ENCODE measurements at places on chromosomes 3 and 15. TPM values are rescaled to one million over a fixed set of nuclear protein-coding genes. Genes with fewer than 3 reads are reported as not detected.

Gene KIF9
- total RNA-seq, result 6.9 TPM

Gene MCF2L2
- 1.1 TPM for total RNA-seq

Gene GOLGA8M
- total RNA-seq, result 2.7 TPM

Gene DNAH12
- 0.35 TPM for total RNA-seq

Gene TPRG1
- 5.6 TPM for total RNA-seq

Gene KLHL40
- not detected for total RNA-seq

Gene ZNF385D
- 1.3 TPM for total RNA-seq

Gene ERICH6
- not detected for total RNA-seq

GRCh38 chr15:95259513-95259912 is 1028.2 kb downstream of the MCTP2 start:
- H3K4me3 ChIP-seq, result no peak overlapping the region
- H3K36me3 ChIP-seq, result no peaks in the 10 kb centered on the region
- peaks cover 7% of the 10 kb centered on the region for H3K4me1 ChIP-seq
- no peaks in the 10 kb centered on the region for H3K27me3 ChIP-seq
- DNase-seq, result no peak
- no peak overlapping the region for H3K27ac ChIP-seq

DNA sequence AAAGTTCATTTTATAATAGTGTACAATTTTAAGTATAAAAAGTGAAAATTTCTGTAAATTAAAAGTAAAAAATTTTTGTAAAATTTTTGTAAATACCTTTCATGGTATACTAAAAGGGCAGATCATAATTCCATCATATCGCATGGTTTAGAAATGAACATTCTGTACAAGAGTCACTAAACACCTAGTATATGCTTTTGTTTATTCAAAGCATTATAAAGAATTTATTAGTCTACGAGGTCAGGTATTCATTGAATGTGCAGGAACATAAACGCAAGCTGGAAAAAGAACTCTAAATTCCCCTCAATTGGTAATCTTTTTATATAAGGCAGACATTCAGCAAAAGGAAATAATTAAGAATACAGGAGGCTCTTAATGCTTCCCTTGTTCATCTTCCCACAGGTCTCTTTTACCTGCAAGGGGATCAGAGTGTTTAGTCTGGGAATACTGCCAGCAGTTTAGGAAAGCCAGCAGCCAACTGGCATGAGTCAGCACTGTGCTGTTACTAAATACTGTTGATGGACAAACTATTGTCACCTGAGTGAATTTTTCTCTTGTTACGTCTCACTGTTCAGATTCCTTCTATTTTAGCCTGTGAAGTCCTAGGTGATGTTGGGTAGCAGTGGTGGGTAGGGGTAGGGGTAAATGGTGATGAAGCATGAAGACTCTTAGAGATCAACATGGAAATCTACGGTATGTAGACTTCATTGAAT is 70.1 kb downstream of the UQCC5 start:
- no peak overlapping the region for H3K27ac ChIP-seq
- no peaks in the 10 kb centered on the region for H3K4me1 ChIP-seq
- DNase-seq, result no peak
- no peak overlapping the region for H3K4me3 ChIP-seq
- no peaks in the 10 kb centered on the region for H3K27me3 ChIP-seq
- H3K36me3 ChIP-seq, result peaks cover 67% of the 10 kb centered on the region

DNA sequence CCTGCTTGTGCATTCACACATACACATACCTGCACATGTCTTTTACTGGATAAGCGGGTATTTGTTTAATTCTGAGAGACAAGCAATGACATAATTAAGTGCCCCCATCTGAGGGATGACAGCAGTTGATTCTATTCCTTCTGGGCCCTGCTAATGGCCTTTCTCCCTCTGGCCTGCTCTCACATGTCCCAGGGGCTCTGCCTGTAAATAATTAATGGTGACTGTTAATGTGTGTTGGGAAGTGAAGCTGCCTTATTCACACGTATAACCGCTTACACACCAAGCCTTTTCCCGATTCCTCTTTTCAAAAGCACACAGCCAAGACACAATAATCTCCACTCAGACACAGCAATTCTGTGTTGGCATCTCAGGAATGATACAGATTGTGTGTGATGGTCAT is 47.8 kb downstream of the LRRK1 start:
- no peak for DNase-seq
- no peak overlapping the region for H3K4me3 ChIP-seq
- H3K27me3 ChIP-seq, result no peaks in the 10 kb centered on the region
- H3K4me1 ChIP-seq, result no peaks in the 10 kb centered on the region

DNA sequence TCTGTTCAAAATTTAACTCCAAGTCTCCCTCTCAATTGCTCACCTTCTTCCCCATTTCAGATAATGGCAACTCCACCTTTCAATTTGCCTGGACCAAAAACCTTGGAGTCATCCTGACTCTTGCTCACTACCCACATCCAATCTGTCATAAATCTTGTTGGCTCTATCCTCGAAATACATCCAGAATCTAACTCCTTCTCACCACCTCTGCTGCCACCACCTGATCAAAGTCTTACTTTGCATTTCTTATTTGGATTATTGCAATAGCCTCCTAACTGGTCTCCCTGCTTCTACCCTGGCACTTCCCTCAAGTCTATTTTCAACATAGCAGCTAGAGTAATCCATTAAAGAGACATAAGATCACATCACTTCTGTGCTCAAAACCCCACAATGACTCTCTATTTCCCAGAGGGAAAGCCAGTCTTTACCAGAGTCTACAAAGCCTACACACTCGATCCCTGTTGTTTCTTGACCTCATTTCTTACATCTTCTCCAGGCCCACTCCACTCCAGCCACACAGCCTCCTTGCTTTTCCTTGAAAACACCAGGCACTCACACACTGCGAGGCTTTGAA is 86.6 kb downstream of the GPR156 start:
- H3K36me3 ChIP-seq, result no peaks in the 10 kb centered on the region
- no peak overlapping the region for H3K27ac ChIP-seq
- DNase-seq, result no peak
- H3K4me3 ChIP-seq, result no peak overlapping the region
- no peaks in the 10 kb centered on the region for H3K4me1 ChIP-seq

DNA sequence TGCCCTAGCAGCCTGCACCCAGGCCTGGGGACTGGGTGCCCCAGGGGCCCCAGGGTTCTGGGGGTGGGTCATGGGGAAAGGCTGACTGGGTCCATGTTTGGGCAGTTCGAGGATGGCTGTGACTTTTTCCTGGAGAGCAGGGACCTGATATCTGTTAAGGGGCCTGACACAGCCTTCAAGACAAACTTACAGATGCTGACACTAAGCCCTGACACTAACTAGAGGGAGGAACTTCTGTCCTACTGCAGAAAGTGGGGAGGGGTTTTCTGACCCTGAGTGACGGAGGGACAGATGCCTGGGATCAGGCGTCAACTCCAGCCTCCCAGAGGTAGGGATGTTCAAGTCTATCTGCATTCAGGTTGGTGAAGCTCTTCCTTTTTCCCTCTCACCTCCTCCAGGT is 45.0 kb upstream of the SLC6A11 start:
- H3K27ac ChIP-seq, result no peak overlapping the region
- no peaks in the 10 kb centered on the region for H3K36me3 ChIP-seq
- no peak overlapping the region for H3K4me3 ChIP-seq
- H3K27me3 ChIP-seq, result no peaks in the 10 kb centered on the region
- no peak for DNase-seq

- DNase-seq, result no peak
- H3K4me1 ChIP-seq, result peaks cover 20% of the 10 kb centered on the region
- no peak overlapping the region for H3K27ac ChIP-seq
- no peaks in the 10 kb centered on the region for H3K36me3 ChIP-seq
Measured at GRCh38 chr15:76903251-76903681, 1.9 kb downstream of the SCAPER start.

DNA sequence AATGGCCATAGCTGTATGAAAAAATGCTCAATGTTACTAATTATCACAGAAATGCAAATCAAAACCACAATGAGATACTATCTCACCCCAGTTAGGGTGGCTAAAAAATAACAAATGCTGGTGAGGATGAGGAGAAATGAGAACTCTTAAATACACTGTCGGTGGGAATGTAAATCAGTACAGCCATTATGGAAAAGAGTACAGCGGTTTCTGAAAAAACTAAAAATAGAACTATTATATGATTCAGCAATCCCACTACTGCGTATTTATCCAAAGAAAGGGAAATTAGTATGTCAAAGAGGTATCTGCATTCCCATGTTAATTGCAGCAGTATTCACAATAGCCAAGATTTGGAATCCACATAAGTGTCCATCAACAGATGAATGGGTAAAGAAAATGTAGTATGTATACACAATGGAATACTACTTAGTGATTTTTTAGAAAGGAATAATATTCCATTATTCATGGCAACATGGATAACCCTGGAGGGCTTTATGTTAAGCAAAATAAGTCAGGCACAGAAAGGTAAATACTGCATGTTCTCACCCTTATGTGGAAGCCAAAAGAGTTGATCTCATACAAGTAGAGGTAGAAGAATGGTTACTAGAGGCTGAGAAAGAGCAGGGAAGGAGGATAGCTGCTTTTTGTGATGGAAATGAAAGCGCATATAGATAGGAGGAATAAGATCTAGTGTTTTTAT is 35.0 kb downstream of the SERP1 start:
- no peaks in the 10 kb centered on the region for H3K27me3 ChIP-seq

DNA sequence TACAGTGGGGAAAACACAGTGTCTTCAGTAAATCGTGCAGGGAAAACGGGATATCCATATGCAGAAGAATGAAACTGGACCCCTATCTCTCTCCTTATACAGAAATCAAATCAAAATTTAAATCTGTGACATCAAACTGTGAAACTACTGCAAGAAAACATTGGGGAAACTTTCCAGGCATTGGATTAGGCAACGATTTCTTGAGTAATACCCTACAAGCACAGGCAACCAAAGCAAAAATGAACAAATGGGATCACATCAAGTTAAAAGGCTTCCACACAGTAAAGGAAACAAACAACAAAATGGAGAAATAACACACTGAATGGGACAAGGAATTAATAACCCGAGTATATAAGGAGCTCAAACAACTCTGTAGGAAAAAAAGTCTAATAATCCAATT is 165.3 kb downstream of the PLCL2 start:
- DNase-seq, result no peak
- H3K4me1 ChIP-seq, result no peaks in the 10 kb centered on the region
- H3K27me3 ChIP-seq, result no peaks in the 10 kb centered on the region
- H3K36me3 ChIP-seq, result no peaks in the 10 kb centered on the region

DNA sequence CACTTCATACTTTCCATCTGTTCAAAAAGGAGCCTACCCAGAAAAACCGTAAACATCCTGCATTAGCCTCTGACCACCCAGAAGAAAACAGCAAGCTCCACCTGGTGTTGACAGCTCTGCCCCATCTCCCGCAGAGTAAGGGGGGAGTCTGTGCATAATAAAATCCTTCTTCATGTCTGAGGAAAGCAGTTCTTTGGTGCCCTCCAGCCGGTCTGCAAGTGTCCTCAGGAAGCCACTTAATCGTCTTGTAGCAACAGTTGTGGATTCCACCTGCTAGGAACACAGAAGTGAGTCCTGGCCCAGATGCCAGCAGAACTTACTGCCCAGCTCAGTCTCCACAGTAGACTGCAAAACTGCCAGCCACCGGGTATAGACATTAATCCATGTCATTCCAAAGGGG is 22.5 kb downstream of the RIOX2 start:
- no peaks in the 10 kb centered on the region for H3K4me1 ChIP-seq
- no peaks in the 10 kb centered on the region for H3K36me3 ChIP-seq
- no peak for DNase-seq
- no peak overlapping the region for H3K4me3 ChIP-seq
- H3K27me3 ChIP-seq, result no peaks in the 10 kb centered on the region

DNA sequence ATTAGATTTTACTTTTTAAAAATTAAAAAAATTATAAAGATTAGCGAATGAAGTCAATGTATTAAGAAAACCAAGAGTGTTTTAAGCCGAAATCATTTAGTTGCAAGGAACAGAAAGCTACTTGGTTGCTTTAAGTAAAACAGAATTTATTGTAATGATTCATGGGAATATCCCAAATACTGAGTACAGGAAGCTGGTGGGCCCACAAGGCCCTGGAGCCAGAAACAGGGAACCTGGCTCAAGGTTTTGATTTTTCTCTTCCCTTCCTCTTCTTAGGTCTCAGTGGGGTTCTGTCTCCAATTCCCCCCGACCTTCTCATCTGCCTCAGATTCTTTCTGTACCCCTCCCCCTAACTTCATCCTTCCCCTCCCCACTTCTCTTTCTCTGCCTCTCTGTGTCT is 229.0 kb downstream of the TLE3 start:
- H3K4me3 ChIP-seq, result no peak overlapping the region

DNA sequence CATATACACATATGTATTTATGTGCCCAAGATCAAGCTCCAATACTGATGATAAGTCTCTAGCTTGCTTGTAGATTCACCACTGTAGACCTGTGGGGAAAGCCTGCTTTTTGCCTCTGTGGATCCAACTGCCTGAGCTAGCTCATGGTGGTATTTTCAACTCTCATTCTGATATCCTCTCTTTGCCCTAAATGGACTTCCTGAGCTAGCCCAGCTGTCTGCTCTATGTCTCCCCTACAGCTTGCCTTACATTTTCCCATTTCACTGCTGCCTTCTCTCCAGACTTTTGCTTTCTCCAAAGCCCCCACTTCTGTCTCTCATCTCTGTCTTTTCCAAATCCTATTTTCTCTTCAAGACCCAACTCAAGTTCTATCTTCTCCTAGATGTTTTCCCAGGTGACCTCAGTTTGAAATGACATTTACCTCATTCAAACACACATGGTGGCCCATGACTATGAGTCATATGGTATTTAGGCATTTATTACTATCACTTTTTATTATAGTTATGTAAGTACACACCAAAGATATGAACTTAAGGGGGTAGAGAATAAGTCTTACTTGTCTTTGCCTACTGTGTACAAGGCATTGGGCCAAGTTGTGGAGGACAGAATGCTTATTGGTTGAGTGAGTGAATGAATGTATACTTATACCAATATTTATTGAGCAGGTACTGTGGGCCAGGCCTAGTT is 191.7 kb downstream of the NR1D2 start:
- DNase-seq, result no peak
- no peaks in the 10 kb centered on the region for H3K36me3 ChIP-seq
- H3K4me1 ChIP-seq, result peaks cover 24% of the 10 kb centered on the region
- H3K27me3 ChIP-seq, result no peaks in the 10 kb centered on the region

- no peak overlapping the region for H3K27ac ChIP-seq
- no peaks in the 10 kb centered on the region for H3K27me3 ChIP-seq
- no peak overlapping the region for H3K4me3 ChIP-seq
- DNase-seq, result no peak
- no peaks in the 10 kb centered on the region for H3K36me3 ChIP-seq
Measured at GRCh38 chr15:79804838-79805237, 92.0 kb downstream of the MTHFS start.

- H3K4me1 ChIP-seq, result no peaks in the 10 kb centered on the region
- H3K27ac ChIP-seq, result peak overlapping the region; percentile 2
- H3K4me3 ChIP-seq, result no peak overlapping the region
- no peak for DNase-seq
- no peaks in the 10 kb centered on the region for H3K27me3 ChIP-seq
Measured at GRCh38 chr3:114406286-114406685, 112.5 kb downstream of the TIGIT start.

Data from Peyer's patch (tissue), 4 donors.